ENCODE measurements at places on chromosomes 11 and 22. TPM values are rescaled to one million over a fixed set of nuclear protein-coding genes. Genes with fewer than 3 reads are reported as not detected.

ZBTB16 gene
- total RNA-seq: 148 TPM

GPHA2 gene
- total RNA-seq: 2.9 TPM

- DNase-seq: no peak
- H3K4me3 ChIP-seq: no peak overlapping the region
- H3K36me3 ChIP-seq: no peaks in the 10 kb centered on the region
- no peak overlapping the region for H3K27ac ChIP-seq
Measured at GRCh38 chr11:12783765-12784164, 109.5 kb downstream of the TEAD1 start.

DNA sequence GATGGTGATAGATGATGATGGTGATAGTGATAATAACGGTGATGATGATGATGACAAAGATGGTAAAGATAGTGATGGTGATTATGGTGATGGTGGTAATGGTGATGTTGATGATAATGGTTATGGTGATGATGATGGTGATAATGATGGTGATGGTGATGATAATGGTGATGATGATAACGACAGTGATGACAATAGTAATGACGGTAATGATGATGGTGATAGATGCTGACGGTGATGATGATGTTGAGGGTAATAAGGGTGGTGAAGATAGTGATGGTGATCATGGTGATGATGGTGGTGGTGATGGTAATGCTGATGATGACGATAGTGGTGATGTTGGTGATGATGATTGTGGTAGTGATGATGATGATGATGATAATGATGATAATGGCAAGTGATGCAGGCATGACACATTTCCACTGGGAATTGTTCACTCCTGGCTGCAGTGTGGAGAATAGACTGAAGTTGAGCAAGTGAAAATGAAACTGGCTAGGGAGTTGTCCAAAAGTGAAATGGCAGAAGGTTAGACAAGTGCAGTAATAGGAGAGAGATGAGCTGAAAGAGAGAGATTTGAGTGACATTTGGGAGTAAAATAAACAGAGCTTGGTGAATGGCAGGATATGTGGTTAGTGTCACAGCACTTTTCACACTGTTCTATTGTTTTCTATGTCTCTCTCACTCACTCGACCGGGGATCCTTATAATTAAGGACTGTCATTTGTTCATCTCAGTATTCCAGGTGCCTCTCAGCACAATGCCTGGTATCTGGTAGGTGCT is 992.5 kb downstream of the OPCML start:
- H3K36me3 ChIP-seq: no peaks in the 10 kb centered on the region
- no peak overlapping the region for H3K27ac ChIP-seq
- H3K4me3 ChIP-seq: no peak overlapping the region
- no peaks in the 10 kb centered on the region for H3K27me3 ChIP-seq

ALG9 gene
- 40.4 TPM for total RNA-seq

DNA sequence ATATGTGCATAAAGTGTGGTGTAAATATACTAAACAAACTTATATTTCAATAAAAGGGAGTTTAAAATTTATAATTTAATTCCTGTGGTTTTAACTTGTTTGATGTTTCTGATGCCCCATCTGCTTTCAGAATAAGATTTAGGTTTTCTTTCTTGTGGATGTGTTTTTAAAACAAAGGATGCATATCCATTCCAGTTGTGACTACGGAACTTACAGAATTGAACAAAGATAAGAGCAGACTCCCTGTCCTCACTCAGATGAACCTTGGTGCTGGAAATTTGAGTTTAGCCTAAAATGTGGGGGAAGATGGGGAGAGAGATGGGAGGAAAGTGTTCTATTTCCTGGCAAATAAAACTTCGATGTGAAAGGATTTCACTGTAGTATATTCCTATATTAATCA is 2.5 kb downstream of the FJX1 start:
- H3K36me3 ChIP-seq: no peaks in the 10 kb centered on the region

DNA sequence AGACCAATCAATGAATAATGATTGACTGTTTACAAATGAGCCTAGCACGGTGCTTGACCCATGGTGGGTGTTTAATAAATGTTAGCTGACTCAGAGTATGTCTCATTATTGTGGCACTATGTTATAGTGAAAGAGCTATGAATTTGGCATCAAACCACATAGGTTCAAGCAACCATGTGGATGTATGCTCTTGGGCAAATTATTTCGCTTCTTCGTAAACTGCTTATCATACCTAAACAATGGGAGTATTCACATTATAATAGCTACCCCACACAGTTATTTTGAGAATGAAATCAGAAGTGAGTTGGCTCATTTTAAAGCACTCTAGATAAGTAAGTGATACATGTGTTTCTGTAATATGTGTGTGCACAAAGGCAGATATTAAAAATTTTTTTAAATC is 118.7 kb upstream of the HSD17B12 start:
- no peak for DNase-seq
- no peak overlapping the region for H3K4me3 ChIP-seq
- peaks cover 4% of the 10 kb centered on the region for H3K4me1 ChIP-seq
- no peak overlapping the region for H3K27ac ChIP-seq

DNA sequence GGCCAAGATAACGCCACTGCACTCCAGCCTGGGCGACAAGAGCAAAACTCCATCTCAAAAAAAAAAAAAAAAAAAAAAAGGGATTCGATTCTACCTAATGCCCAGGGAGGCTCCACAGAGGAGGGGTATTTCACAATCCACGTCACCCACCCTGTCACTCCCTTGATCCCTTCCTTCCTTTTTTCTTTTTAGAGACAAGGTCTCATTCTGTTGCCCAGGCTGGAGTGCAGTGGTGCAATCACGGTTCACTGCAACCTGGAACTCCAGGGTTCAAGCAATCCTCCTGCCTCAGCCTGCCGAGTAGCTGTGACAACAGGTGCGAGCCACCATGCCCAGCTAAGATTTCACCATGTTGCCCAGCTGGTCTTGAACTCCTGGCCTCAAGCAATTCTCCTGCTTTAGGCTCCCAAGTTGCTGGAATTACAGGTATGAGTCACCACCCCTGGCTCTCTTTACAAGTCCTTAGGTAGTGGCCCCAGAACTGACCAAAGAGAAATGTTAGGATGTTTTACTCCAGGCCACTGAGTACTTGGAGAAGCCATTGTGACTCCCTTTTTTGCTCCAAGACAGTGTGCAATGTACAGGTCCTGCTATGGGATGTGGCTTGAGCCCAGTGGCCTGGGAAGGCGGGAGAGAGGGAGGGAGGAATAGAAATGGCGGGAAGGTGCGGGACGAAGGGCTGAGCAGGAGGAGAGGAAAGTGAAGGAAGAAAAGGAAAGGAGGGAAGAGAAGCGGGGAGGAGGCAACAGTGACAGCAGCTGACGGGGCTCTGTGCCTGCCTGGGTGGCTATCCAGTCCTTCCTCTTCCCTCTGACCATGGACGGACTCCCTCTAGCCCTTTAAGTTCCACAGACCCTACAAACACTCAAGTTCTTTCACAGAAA is 11.8 kb upstream of the FXYD2 start:
- DNase-seq: peak; percentile 61
- no peak overlapping the region for H3K4me3 ChIP-seq
- H3K27me3 ChIP-seq: no peaks in the 10 kb centered on the region
- H3K27ac ChIP-seq: no peak overlapping the region

OR51B5 gene
- 1.3 TPM for total RNA-seq

GRCh38 chr22:27913162-27913741 is 5.8 kb downstream of the PITPNB start:
- peak overlapping the region; percentile 41 for H3K27ac ChIP-seq
- no peak overlapping the region for H3K4me3 ChIP-seq
- H3K36me3 ChIP-seq: peaks cover 8% of the 10 kb centered on the region

- H3K27me3 ChIP-seq: no peaks in the 10 kb centered on the region
- DNase-seq: no peak
- no peaks in the 10 kb centered on the region for H3K36me3 ChIP-seq
Measured at GRCh38 chr11:36365907-36366306, 69.8 kb downstream of the PRR5L start.

GRCh38 chr11:106466521-106467080 is 389.1 kb downstream of the AASDHPPT start:
- no peak for DNase-seq
- H3K4me3 ChIP-seq: no peak overlapping the region
- peaks cover 8% of the 10 kb centered on the region for H3K4me1 ChIP-seq
- no peaks in the 10 kb centered on the region for H3K36me3 ChIP-seq
- H3K27me3 ChIP-seq: no peaks in the 10 kb centered on the region
- H3K27ac ChIP-seq: no peak overlapping the region

- peaks cover 14% of the 10 kb centered on the region for H3K4me1 ChIP-seq
Measured at GRCh38 chr11:124877910-124878758, 12.9 kb downstream of the ROBO3 start.

DNA sequence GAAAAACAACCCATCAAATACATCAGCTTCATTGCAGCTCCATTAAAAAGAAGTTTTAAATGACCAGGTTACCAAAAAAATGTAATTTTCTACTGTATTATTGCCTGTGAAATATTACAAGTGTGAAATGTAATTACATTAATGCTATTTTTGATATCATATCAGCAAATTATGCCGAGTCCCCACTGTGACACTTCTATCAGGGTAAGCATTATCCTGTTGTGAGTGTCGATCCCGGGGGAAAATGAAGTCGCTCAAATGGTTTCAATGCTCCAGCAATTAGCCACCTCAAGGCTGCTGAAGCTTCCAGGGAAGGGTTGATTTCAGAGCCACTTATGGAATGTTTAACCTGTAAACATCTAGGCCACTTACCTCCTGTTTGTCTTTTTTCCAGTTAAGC is 70.4 kb downstream of the RCN1 start:
- no peaks in the 10 kb centered on the region for H3K4me1 ChIP-seq
- H3K4me3 ChIP-seq: no peak overlapping the region
- H3K36me3 ChIP-seq: no peaks in the 10 kb centered on the region
- H3K27me3 ChIP-seq: no peaks in the 10 kb centered on the region

- H3K4me1 ChIP-seq: no peaks in the 10 kb centered on the region
- no peak overlapping the region for H3K4me3 ChIP-seq
- H3K27me3 ChIP-seq: no peaks in the 10 kb centered on the region
- no peak overlapping the region for H3K27ac ChIP-seq
- no peak for DNase-seq
- no peaks in the 10 kb centered on the region for H3K36me3 ChIP-seq
Measured at GRCh38 chr11:35641171-35641897, 21.2 kb upstream of the TRIM44 start.

DNA sequence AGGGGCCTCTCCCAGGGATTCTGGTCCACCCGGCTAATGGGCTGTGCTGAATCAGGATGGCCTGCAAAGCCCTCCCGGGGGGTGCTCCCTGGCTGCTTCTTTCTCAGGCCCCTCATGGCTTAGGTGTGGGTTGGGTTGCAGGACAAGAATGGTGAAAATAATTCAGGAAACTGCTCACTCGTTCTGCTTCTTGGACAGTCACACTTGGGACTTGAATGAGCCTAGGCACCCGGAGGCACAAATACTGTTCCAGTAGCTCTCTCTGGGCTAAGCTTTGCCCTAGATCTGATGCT is 83.2 kb downstream of the TRIM29 start:
- H3K4me3 ChIP-seq: no peak overlapping the region
- no peaks in the 10 kb centered on the region for H3K36me3 ChIP-seq
- H3K27me3 ChIP-seq: no peaks in the 10 kb centered on the region
- no peak for DNase-seq
- H3K27ac ChIP-seq: no peak overlapping the region
- no peaks in the 10 kb centered on the region for H3K4me1 ChIP-seq

DNA sequence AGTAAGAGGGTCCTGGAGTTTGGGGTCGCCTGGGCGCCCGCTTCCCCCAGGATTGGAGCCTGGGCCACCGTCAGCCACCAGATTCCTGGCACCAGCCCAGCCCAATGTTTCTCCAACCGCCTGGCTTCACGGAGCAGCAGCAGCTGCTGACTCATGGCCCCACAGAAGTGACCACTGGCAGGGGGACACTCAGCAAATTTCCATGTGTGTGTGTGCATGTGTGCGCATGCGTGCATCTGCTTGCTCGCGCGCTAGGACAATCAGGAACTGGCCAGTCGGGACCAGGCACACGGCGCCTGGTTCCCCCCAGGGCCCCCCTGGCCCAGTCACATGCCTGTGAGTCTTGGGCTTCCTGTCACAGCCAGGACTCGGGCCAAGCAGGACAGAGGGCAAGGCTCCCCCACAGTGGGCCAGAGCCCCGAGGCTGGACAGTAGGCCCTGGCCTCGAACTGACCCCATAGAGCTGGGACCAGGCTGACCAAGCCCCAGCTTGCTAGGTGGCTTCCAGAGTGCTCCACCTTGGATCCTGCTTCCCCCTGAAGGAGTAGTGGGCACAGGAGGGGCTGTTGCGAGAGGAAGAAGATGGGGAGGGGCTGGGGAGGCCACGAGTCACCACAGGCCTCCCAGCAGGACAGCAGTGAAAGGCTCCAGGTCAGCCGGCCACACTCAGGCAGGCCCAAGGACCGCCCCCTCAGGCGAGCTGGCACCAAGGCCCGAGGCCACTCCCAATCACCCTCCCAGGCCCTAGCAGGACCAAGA is 3.2 kb downstream of the CTSD start:
- H3K4me1 ChIP-seq: peaks cover 44% of the 10 kb centered on the region
- H3K27me3 ChIP-seq: no peaks in the 10 kb centered on the region
- peaks cover 17% of the 10 kb centered on the region for H3K36me3 ChIP-seq
- DNase-seq: peak; percentile 92
- H3K4me3 ChIP-seq: no peak overlapping the region

UPK3A gene
- total RNA-seq: not detected

OR52E4 gene
- total RNA-seq: not detected

GRCh38 chr11:12003336-12003735 is 5.1 kb downstream of the DKK3 start:
- H3K27ac ChIP-seq: no peak overlapping the region
- peaks cover 11% of the 10 kb centered on the region for H3K4me1 ChIP-seq
- no peak for DNase-seq
- no peak overlapping the region for H3K4me3 ChIP-seq
- H3K27me3 ChIP-seq: peaks cover 8% of the 10 kb centered on the region
- no peaks in the 10 kb centered on the region for H3K36me3 ChIP-seq

DNA sequence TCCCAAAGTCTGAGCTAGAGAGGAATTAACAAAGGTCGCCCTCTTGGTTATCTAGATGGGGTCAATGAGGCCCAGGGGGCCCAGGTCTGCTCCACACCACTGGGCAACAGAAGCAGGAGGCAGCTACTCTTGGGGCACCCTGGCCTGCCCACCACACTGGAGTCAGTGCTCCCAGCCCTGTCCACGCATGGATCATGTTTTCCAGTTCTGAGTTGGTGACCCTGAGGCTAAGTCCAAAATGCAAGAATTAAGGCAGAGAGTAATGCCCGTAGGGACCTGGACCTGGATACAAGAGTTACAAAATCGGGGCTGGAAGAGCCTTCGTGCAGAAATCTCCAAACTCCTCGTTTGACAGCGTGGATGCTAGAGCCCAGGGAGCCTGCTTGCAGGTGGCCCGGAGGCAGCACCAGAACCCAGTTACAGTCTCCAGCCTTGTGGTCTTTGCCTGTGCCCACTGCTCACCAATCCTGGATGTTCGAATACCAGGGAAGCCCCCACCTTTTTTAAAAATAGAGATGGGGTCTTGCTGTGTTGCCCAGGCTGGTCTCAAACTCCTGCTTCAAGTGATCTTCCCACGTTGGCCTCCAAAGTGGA is 6.1 kb upstream of the THRSP start:
- DNase-seq: no peak
- H3K27me3 ChIP-seq: no peaks in the 10 kb centered on the region
- no peak overlapping the region for H3K4me3 ChIP-seq
- H3K36me3 ChIP-seq: no peaks in the 10 kb centered on the region
- peaks cover 8% of the 10 kb centered on the region for H3K4me1 ChIP-seq

Measured in sigmoid colon (tissue), 7 donors.